ENCODE measurements at places on chromosomes 1 and 21.

DNA sequence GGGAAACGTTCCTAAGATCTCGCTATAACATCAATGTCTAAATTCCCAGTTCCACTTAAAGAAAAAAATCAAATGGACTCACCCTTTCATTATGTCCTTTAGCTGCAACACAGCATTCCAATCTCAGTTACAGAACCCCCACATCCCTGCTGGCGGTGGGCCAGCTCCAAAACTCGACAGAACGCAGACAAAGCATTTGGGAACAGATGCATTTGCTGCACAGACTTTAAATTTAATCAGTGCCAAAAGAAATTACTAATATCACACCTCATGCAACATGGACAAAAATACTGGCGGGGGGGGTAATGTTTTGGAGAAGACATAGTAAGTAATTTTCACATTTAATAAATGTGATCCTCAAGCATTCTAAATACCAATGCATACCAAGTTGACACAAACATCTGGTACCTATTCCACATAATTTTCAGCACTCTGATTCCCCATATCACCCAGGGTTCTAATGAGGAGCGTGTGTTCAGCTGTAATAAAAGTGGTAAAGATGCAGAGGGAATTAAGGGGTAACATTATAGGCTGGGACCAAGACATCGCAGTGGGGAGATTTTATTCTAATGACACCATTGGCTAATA is 79.7 kb downstream of the TGFBR3 start:
- DNase-seq: peak; percentile 84

DNA sequence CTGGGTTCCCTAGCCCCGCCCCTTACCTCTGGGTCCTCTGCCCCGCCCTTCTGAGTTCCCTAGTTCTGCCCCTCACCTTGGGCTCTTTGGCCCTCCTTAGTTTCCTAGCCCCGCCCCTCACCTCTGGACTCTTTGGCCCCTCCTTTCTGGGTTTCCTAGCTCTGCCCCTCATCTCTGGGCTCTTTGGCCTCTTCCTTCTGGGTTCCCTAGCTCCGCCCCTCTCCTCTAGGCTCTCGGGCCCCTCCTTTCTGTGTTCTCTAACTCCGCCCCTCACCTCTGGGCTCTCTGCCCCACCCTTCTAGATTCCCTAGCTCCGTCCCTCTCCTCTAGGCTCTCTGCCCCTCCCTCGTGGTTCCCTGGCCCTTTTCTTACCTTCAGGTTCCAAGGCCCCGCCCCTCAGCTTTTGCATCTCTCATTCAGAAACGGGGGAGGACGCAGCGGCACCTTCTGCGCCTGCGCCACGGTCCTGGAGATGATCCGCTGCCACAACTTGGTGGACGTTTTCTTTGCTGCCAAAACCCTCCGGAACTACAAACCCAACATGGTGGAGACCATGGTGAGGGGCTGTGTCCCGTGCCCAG is 88.5 kb downstream of the PTPRU start:
- no peak for DNase-seq

DNA sequence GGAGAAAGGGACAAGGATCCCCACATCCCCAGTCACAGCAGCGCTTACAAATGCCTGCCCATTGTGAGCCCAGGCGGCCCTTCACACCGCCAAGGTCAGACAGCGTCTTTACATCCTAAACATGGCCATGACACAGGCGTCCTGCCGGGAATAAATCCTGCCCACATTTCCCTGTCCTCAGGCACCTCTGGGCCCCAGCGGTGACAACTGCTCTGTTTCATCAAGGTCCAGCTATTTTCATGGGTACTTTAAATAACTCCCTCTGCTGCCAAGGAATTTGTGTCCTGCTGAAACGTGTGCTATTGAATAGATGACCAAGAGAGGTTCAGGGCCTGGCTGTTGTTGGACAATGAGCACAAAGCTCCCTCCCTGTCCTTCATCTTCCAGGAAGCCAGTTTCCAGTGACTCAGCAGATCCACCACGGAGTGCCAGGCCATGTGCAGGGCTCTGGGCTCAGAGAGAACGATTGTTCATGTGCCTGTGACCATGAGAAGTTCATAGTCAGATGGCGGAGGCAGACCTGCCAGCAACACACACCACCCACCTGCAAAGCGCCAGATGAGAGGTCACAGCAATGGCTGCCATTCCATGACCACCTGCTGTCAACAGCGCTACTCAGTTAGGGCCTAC is 195.8 kb downstream of the MATN1 start:
- DNase-seq: no peak

DNA sequence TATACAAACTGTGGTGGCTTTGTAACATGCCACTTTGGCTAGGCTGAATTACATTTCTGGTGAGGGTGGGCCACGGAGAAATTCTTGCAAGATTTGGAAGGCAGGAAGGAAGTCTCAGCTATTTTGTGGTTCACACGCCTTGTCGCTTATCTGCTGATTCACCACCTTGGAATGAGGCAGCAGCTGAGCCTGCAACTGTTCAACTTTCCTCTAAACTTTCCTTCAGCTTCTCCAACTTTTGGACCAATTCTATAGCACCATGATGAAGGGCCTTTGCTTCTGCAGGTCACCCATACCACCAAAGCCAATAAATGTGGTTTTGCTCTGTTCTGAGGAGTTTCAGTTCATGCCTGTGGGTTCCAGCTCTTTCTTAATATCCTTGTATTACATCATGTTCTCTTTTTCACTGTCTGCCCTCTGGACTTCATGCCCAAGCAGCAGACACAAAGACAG is 337.6 kb upstream of the SNX7 start:
- DNase-seq: peak; percentile 99

DNA sequence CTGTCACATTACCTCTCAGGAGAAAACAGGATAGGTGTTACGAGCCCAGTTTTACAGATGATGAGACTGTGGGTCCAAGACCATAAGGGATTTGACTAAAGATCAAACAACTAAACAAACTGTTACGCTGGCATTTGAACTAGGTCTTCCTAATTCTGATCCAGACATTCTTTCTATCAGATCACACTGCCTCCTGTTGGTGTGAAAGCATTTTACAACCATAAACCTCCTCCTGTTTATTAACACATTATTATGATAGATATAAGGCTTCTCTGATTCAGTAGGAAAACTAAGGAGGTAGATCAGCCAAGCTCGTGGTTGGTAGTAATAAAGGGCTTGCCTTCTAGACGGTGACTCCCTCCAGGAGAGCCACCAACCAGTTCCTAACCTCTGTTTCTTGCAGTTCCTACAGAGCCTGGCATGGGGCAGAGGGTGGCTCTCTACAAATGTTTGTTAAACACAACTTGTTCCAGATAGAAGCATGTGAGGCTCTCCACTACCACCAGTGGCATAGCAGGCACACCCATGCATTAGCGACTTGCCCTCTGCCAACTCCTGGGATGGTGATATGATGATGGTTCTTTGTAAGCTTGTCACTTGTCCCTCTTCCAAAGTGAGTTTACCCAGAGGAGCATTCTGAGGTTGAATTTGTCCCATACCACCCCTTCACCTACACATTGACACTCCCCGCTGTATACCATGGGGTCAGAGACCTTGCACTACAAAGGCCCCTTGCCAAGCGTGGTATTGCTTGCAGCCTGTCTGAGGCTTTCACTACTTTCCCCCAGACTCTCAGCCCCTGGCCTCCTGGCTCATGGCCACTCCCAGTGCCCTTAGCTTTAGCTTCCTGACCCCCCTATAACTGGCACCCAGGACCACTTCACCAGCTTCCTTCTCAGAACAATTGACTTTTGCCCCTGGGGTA is 96.4 kb upstream of the HOOK1 start:
- DNase-seq: no peak

DNA sequence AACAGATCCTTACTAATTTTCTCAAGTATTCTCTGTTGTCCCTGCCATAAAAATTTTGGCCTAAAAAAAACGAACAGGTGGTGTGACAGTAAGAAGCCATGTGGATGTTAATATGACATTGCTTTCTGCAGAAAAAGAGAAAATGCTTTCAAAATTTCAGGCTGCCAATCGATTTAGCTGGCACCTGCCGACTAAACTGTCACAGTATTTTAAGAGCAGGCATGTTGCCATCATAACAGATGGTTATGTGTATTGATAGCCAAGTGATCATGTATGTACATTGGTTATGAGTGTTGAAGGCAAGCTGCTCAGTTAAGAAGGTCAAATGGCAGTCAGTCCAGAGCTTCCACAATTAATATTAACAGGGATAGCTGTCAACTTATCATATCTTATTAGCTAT is 1017.0 kb downstream of the MRPL39 start:
- no peak for DNase-seq

DNA sequence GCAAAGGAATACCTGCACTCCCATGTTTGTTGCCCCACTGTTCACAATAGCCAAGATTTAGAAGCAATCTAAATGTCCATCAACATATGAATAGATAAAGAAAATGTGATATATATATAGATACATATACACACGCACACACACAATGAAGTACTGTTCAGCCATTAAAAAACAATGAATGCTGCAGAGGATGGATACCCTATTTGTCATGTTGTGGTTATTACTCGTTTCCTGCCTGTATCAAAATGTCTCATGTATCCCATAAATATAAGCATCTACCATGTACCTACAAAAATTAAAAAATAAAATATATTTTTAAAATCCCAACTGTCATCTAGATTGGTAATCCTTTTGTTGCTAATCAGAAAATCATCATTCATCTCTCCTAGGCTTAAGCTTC is 634.8 kb upstream of the ADGRL2 start:
- peak; percentile 31 for DNase-seq

- DNase-seq: no peak
These were observed 640.2 kb downstream of the PTPRC start for GRCh38 chr1:199279067-199279466.

- DNase-seq: no peak
These were observed 84.4 kb downstream of the ADARB1 start for GRCh38 chr21:45158491-45159423.

GRCh38 chr1:17212487-17213121 is 7.7 kb downstream of the PADI1 start:
- DNase-seq: peak; percentile 92

DNA sequence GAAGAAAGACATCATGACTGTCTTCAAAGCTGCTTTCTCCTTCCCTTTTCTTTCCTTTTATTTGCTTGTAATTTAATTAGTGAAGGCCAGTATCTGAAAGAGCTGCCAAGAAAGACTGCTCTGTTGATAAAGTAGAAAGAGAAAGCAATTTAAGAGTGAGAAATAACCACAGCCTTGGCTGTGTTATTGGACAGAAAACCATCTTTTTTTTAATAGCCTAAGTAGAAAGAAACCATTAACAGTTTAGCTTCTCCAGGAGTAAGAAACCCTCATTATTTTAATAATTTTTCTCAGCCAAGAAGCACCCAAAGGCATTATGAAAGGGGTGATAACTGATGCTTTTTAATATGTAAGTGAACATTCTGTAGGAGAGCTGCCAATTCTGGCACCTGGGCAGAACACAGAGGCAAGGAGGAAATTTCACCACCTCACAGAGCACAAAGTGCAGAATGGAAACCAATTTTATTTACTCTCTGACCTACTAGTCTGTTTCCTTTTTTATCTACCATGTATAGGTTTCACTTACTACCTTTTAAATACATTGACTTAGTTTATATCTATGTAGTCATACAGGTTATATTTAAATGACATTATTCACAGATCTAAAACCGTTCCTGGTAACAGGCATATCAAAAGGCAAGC is 703.2 kb downstream of the MRPL39 start:
- no peak for DNase-seq

- DNase-seq: no peak
These were observed 10.5 kb upstream of the TMEM61 start for GRCh38 chr1:54969879-54970278.

GRCh38 chr21:25584833-25585676 is 22.2 kb downstream of the MRPL39 start:
- no peak for DNase-seq

- DNase-seq: no peak
These were observed 65.7 kb downstream of the LRRC8C start for GRCh38 chr1:89698624-89699023.

DNA sequence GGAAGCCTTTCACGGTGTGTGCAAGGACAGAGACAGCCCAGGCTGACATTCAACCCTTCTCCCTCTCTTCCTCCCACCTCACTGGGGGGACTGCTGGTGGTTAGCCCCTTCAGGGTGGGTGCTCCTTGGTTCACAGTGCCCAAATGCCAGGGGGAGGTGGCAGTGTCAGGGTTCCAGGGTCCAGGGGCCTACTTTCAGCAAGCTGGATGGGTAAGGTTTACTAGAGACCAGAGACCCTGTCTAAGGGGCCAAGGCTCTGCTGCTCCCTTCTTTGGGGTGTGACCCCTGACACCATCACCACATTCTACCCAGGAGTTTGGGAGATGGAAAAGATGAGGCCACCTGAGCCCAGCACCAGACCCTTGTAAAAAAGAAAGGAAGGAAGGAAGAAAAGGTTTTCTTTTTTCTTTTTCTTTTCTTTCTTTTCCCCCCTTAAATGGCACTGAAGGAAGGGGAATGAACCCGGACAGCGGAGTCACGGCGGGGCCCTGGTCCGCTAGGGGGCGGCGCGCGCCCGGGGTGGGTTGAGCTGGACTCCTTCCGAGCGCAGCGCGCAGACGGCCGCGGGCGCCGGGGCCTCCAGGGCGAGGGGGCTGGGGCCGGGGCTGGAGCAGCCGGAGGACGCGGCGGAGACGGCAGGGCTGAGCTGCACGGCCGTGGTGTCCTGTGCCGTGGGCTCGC is 18.8 kb downstream of the KNCN start:
- peak; percentile 60 for DNase-seq

GRCh38 chr1:31521761-31522555 is 54.4 kb upstream of the TINAGL1 start:
- no peak for DNase-seq

DNA sequence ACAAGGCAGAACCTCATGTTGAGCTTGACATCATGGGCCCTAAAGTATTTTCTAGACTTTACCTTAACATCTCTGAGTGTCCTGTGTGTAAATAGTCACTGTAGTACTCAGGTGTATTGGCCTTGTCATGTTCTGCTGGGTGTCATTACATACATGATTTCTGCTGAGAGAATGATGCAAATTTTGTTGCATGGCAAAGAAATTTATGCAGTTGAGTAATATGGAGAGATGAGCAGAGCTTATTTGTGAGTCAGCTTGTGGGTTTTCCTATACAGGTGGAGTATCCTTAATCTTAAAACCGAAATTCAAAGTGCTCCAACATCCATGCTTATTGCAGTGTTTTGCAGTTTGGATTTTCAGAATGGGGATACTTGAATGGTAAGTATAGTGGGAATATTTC is 36.6 kb downstream of the RGL1 start:
- no peak for DNase-seq
